Stimulated activated CD4-positive, alpha-beta T cell treated with anti-CD3 and anti-CD28 coated beads, Interleukin-1b, Interleukin-23, amount 100 ng/mL, for 1 hour (primary cell): ENCODE measurements at places on chromosomes 7 and 10.

- DNase-seq = no peak
Measured at GRCh38 chr7:46756996-46757395, 824.9 kb downstream of the TNS3 start.

GRCh38 chr7:128349466-128349825, 5.7 kb upstream of the RBM28 start:
- DNase-seq = no peak

- DNase-seq = no peak
Measured at GRCh38 chr10:58210160-58210559, 57.5 kb downstream of the IPMK start.

GRCh38 chr10:15684768-15685167, 35.0 kb downstream of the ITGA8 start:
- DNase-seq = no peak
